NCI-H2107 (cell line): ENCODE measurements at places on chromosomes 16 and 17.

DNA sequence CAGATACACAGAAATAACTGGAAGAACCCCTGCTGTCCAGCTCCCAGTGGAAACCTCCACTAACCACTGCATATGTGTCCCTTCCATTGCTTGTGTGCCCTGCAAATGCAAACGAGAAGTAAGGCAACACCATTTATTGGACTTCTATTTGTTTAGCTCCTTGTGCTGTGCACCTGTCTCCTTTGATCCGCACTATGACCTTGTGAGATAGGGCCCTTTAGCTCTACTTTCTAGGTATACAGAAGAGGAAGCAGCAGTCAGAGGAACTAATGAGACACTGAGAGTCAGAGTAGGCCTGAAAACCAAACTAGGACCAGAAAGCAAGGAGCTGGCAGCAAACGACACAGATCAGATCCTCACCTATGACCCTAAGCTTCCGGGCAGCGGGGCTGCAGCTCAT, 22.4 kb downstream of the SOX9 start:
- no peak for DNase-seq

- no peak for DNase-seq
Measured at GRCh38 chr17:20241855-20242254, 225.5 kb downstream of the LGALS9B start.

DNA sequence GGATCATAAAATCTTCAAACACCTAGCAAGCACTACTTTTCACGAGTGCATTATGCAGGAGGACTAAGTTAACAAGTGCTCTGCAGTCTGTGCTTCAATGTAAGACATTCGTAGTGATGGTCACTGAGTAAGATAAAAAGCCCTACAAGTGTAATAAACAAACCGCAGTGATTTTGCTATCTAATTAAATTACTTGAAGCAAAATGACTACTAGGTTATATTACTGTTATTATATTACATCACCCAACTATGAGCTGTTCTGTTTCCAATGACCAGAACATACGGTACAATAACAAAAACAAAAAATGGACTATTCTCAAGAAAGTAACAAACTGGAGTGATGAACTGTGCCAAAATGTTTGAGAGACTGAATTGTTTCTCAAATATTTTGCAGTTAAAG, 11.2 kb downstream of the KLHL10 start:
- no peak for DNase-seq

- no peak for DNase-seq
Measured at GRCh38 chr16:2792940-2793339, 5.3 kb upstream of the PRSS41 start.

DNA sequence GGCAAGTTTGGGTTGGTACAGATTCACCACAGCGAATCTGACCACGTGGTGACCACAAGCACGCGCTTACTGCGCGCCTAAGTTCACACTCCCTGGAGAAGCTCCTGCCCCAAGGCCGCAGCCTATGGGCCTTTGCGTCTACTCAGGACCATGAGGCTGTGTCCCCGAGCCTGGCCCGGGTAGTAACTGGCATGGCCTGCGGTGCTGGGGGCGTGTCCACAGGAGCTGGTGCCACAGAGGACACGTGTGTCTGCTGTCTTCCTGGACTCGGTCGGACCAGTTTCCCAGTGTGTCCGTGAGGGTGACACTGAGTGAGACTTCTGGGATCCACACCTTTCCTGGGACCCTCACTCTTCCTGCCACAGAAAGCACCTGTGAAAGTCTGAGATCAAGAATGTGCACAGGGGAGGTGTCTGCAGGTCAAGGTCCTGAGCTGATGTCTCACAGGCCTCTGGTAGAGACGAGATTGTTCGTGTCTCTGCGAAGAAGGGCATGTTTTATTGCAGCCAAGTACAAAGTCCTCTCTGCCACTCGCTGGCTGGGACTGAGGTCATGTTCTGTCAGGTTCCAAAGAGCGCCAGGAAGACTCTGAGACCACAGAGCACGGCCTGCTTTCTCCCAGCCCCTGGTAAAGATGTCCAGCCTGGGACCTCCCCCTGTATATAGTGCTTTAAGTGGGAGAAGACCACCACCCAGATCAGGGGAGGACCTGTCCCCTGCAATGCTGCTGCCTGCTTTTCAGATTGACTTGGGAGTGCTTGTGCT, 25.2 kb upstream of the CAPN15 start:
- DNase-seq, result no peak

DNA sequence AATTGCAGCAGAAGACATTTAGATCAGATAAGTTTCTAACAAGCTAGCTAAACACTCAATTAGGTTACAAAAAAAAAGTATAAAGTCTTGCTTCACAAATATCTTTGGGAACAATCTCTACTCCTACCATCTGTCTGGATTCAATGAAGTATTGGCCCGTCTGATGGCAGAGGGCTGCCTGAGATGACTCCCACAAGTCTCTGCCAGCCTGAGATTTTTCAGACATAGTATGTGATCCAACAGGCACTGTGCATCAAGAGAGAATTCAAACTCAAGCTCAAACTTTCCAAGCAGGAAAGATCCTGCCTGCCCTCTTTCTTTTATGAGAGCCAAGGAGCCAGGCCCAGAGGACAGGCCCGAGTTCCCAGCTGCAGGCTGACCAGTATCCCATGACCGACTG, 22.6 kb downstream of the SLC39A11 start:
- no peak for DNase-seq

DNA sequence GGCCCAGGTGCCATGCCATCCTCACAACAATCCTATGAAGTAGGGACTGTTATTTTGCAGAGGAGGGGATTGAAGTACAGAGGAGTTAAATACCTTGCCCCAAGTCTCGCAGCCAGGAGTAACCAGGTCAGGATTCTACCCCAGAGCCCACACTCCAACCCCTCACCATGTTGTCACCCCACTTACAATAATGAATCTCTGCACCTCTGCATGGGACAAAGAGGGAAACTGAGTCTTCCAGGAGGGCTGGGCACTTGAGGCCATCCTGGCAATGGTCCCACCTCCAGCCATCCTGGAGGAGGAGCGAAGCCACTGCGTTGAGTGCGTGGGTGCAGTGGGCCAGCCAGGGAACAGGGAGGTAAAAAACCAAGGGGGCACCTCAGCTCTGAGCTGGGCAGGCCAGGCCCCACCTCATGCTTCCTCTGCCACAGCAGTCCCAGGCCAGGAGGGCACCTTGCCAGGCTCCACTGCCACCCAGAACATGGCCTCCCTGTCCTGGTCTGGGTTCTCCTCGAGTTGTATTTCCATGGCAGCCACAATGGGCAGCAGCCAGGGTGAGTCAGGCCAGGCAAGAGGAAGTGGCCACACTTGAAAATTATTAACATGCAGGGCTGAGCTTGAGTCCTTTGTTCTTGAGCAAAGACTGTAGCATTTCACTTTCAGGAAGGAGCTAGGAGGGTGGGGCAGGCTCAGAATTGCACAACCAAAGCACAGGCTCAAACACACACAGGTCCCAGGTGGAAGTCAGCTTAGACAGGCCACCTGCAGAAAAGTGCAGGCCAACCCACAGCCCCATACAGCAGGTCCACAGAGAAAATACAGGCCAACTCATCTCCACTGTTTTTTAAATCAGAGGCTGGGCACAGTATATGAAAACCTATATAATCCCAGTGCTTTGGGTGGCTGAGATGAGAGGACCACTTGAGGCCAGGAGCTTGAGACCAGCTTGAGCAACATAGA, 52.1 kb downstream of the CUEDC1 start:
- DNase-seq, result peak; percentile 58

GRCh38 chr17:50448643-50449042, 20.0 kb downstream of the CHAD start:
- DNase-seq, result no peak

DNA sequence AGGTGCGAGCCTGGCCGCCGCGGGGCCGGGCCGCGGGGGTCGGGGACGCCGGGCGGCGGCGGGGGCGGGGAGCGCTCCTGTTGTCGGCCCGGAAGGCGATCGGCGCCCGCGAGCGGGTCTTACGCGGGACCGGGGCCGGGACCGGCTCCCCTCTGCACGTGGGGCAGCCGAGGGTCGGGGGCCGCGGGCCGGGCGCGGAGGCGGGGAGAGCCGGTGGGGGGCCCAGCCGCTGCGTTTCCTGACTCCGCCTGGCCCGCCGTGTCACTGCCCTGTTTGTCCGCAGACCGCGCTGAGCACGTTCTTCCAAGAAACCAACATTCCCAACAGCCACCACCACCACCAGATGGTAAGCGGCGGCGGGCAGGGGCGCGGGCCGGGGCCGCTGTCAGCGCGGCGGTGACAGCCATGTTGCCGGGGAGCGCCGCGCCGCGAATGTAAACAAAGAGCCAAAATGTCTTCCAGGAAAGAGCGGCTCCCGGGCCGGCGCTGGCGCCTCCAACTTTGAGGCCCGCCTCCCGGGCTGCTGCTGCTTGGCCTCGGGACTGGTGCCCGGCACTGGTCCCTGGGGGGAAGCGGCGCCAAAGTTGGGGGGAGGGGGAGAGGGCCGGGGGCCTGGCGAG, 586 bp downstream of the UBALD2 start:
- DNase-seq, result no peak

GRCh38 chr16:61813339-61813738, 222.9 kb downstream of the CDH8 start:
- DNase-seq, result no peak

DNA sequence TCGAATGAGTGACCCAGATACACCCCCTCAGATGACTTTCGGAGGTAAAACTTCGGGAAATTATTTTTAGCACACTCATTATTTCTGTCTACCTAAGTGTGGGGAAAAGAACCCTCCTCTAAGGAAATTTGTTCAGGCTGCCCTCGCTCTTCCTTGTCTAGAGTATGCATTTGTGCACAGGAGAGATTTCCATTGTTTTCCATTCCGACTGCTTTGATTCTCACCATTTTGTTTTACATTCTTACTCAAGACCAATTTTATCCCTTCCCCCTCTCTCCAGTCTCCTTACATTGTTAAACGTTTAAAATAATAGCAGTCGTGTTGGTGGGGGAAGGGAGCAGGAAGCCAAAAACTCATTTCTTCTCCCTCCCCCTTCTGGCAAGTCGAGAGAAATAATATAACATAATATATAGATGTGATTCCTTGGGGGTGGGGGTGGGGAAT, 1.5 kb upstream of the CHD3 start:
- no peak for DNase-seq

DNA sequence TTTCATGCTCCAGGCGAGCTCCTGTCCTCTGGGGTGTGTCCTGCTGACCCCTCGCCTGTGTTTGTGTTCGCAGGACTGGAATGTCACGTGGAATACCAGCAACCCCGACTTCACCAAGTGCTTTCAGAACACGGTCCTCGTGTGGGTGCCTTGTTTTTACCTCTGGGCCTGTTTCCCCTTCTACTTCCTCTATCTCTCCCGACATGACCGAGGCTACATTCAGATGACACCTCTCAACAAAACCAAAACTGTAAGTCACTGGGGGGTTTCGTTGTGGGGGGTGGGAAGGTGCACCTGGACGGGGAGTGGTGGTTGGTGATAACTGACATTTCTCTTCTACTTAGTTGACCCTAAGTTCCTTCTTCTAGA, 58.3 kb downstream of the ABCC1 start:
- DNase-seq, result no peak

DNA sequence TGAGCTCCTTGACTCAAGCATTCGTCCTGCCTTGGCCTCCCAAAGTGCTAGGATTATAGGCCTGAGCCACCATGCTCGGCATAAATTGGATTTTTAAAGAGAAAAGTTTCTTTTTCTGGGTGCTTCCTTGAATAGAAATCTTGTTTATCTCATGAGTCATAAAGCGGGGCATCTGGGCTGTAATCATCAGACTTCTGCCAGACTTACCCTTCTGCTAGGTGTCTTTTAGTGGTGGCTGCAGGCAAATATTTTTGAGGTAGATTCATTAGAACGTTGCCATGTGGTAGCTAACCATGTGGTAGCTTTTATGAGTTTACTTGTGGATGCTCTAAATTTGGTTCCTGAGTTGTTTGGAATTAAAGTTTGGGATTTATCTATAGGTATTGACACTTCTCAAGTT, 13.4 kb downstream of the PGS1 start:
- DNase-seq, result no peak

DNA sequence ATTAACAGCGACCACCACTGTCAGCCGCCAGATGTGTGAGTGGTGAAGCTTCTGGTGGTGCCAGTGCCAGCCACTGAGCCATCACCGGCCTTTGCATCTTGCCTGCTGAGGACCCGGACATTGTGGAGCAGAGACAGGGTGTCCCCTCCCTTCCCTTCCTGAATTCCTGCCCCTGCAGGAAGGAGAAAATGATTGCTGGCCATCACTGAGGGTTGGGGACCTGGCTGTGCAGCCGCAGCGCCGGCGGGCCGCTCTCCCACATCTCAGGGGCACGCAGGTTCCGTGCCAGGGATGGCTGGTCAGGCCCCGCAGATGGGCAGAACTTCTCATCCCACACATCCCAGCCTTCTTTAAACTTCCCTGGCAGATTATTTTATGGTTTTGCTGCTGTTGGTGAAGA, 56.5 kb downstream of the RPTOR start:
- no peak for DNase-seq

DNA sequence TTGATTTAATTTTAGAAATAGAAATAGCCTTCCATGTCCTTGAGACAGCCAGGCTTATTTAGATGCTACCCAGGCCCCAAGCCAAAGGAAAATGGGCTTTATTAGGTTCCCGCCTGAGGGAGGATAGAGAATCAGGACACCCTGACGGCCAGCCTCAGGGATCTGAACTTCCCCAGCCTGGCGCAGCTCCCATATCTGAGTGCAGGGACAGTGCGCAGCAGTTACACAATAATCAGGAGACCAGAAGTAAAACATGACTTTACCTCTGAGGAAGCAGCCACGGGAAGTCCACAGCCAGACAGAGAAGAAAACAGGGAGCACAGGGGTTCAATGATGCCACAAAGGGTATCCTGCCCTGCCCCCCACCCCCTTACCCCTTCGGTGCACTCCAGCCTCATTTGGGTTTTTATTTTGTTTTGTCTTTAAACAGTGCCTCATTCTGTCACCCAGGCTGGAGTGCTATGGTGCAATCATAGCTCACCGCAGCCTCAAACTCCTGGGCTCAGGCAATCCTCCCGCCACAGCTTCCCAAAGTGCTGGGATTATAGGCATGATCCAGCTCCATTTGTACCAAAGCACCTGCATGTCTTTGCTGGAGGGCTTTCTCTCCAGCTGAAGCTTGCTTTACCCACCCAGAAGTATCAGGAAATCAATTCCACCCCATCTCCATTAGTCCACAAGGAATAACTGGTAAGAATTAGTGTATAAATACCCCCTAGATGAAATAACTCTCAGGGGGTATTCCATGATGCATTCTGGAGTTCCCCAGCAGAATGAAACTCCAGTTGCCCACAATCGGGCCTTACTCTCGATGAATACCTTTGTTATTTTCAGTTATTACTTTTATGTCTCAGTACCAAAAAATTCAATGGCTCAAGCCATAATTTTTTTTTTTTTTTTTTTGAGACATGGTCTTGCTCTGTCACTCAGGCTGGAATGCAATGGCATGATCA, 21.9 kb downstream of the ORC6 start:
- DNase-seq, result no peak
